Epithelial cell of proximal tubule (primary cell): ENCODE measurements at places on chromosomes 6 and 20.

GRCh38 chr20:56778765-56779195 lies 149.7 kb downstream of the TFAP2C start:
- DNase-seq = no peak

- DNase-seq = peak; percentile 12
Observed at GRCh38 chr20:16785226-16785625, 37.1 kb downstream of the OTOR start.

GRCh38 chr20:48779435-48779834 lies 48.4 kb downstream of the PREX1 start:
- no peak for DNase-seq

DNA sequence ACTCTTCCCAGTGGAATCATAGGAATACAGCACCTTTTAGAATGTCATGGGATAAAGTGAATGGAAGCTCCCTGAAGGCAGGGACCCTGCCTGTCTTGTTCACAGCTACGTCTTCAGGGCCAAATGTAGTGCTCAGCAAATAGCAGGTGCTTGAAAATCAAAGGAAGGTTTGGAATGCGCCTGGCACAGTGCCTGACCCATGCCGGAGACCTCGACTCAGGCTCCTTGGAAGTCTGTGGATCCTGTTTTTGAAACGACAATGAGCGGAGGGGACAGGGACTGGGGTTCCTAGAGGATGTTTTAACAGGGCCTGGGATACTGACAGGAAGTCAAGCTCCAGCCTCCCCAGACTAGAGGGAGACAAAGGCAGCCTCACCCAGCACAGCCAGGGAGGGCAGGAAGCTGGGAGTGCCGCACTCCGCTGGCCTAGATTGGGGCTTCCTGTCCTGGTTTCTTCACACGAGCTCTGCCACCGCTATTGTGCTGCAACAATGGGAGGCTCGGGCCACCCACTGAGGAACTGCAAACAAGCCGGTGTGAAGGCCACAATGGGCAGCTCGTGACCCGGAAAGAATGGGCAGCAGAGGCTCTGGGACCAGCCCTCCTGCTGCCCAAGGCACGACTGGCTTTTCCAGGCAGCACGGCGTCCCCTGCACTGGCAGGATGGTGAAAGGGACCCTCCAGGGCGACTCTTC lies 76.7 kb downstream of the PREX1 start:
- DNase-seq = no peak

- no peak for DNase-seq
Observed at GRCh38 chr6:960356-960755, 267.4 kb upstream of the EXOC2 start.

DNA sequence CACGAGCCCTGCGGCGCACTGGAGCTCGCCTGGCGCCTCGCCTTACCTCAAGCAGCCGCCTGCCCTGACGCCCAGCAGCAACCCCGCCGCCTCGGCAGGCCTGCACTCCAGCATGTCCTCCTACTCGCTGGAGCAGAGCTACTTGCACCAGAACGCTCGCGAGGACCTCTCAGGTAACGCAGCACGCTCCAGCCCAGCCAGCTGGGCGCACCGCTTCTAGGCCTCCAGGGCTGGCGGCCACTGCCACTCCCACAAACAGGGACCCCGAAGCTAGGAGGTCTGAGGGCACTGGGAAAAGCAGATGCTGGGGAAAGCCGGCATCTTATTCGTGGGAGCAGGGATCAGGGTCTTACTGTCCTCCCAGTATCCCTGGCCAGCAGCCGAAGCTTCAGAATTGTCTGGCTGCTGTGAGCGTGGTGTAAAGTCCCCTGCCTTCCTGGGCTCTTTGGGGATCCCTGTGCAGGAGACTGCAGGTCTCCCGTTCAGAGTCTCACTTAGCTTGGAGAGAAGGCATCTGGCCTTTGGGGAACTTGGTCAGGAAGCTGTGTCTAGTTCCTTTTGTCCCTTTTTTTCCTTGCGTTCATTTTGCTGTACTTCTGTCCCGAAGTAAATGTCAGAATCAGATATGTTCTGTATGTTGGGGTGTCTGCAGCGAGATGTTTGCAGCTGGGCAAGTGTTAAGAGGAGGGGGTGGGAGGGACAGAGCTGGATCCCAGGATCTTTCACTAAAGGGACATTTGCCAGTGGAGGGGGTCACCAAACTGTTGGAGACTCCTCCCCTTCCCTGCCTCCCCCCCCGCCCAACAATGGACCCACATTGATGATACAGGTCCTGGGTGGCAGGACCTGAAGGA lies 1.8 kb downstream of the FOXF2 start:
- DNase-seq = no peak
